Umbilical cord (tissue), 2 donors: ENCODE measurements at places on chromosomes 12 and 14.

DNA sequence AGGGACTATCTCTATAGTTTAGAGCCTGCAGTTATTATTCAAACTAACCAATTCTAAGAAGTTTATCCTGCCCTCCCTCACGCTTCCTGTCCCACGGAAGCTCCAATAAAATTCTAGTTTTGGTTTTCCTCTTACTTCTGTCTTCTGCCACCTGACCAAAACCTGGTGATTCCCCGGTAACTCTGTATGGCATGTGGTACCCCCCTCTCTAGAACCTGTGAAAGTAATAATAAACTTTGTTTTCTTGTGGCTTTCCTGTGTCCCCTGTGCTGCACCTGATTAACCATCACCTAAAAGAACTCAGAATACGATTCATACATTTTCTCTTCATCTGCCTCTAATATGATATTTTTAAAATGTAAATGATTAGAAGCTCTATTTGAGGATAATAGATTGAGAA lies 379.8 kb downstream of the APAF1 start:
- no peak for DNase-seq

DNA sequence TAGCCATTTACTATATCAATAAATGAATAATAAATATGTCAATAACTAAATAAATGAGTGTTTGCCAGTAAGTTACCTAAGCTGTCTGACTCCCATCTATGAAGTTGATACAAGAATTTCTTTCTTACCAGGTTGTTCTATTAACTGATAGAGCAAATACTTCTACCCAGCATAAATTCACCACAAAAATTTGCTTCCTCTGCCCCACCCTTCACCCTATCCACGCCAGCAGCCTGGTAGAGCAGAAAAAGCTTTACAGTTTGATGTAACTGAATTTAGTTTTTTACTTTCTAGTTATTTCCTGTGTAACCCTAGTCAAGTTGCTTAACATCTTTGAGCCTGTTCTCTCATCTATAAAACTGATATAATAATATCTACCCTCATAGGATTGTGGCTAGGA lies 94.9 kb upstream of the SLC16A7 start:
- no peak for DNase-seq

GRCh38 chr12:25264114-25264513 lies 13.4 kb upstream of the KRAS start:
- no peak for DNase-seq

- no peak for DNase-seq
Observed at GRCh38 chr12:96176575-96176974, 17.6 kb upstream of the ELK3 start.

- no peak for DNase-seq
Observed at GRCh38 chr12:2171672-2172426, 119.1 kb downstream of the CACNA1C start.

- DNase-seq = peak; percentile 38
Observed at GRCh38 chr12:28172434-28173030, 17.7 kb upstream of the CCDC91 start.

GRCh38 chr12:21559855-21560569 lies 33.9 kb downstream of the SPX start:
- no peak for DNase-seq

DNA sequence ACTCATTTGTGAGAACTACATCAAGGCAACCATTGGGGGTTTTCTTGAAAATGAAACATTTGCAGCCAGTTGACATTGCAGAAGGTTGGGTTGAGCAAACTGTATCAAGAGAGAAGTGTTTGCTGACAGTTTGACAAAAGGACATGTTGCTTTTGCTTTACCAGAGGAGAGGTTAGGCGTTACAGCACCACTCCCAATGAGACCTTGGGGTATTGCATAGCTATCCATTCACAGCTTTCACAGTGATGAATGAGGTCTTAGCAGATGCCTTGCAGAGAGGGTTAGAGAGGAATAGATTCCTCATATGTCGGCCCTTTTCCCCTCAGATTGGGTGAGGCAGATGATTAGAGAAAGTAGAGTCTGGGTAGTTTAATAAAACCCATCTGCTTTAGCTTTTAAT lies 988.9 kb upstream of the FLRT2 start:
- DNase-seq = no peak

DNA sequence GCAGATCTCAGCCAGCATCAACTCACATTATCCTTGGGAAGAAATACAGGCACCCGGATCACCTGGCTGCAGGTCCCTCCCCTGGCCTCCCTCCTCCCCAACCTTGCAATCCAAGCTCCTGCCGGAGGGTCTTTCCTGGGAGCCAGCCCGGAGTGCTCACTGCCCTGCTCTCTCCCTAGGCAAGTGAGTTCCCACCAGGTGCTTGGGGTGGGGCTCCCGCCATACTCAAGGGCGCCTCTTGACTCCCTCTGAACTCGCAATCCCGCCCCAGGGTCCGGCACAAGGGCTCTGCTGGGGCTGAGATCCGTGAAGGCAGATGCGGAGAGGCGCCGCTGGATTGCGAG lies 1.2 kb upstream of the CEP170B start:
- DNase-seq = no peak

DNA sequence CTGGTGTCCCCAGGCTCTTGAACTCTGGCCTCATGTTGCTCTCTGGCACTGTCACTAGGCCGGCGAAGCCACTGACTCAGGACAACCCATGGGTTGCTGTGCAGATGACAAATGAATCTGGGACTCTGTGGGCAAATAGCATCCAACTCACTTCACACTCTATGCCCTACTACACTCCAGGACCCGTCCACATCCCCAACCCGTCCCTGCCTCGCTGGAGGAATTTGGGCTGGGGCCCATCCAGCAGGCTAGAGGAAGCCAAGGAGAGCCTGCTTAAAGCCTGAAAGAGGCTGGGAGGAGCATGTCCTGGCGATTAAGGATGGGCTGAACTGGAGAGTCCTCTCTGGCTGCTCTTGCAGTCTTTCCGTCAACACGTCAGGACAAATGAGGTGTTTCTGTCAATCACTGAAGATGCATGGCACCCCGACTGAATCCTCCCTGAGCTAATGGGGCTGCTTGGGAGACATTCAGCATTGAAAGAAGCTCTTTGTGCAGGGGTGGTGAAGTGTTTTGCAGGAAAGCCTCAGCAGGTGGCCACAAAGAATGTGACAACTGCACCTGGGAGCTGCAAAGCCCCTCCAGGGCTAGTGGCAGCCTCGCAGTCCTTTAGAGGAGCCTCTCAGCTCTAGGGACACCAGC lies 71.7 kb downstream of the ANO2 start:
- no peak for DNase-seq

- peak; percentile 84 for DNase-seq
Observed at GRCh38 chr12:124938587-124938986, 24.1 kb upstream of the UBC start.

DNA sequence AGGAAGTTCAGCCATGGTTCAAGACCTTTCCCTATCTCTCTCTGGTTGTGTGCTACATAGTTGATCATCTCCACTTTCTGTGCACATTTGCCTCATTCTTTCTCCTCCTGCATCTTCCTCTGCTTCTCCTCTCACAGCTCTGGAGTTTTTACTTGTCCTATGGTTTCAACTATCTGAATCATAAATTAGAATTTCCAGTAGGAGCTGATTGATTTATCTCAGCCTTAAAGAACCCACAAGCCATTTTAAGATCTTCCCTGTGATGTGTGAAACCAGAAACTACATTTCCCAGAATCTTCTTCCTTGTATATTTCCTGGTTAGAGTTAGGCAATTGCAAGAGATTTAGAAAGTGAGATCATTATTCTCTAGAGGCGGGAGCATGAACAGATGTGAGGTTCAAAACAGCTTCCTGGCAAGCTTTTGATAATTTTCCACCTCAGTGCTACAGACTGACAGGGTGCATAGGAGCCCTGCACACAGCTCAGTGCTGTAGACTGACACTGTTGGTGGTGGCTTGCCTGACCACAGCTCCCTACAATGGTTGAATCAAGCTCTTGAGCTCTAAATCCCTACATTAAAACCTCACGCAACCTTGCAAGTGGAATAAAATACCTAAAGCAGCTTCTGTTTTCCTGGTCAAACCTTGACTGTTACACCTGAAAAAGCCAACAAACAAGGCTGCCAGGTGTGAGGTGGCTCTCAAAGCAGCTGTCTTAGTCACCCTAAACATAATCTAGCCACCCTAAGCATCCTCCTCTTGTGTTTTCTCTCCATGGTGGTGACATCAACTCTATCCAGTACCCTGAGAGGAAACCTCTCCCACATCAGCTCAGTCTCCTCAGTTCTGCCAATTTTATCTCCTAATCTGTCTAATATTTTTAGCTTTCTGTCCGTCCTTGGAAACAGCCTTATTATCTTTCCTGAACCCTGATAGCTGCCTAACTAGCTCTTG lies 21.5 kb upstream of the IFNG start:
- DNase-seq = peak; percentile 66

- DNase-seq = no peak
Observed at GRCh38 chr12:55679691-55680090, 28.0 kb downstream of the ITGA7 start.

GRCh38 chr14:36654794-36655381 lies 6.8 kb upstream of the PAX9 start:
- DNase-seq = no peak

DNA sequence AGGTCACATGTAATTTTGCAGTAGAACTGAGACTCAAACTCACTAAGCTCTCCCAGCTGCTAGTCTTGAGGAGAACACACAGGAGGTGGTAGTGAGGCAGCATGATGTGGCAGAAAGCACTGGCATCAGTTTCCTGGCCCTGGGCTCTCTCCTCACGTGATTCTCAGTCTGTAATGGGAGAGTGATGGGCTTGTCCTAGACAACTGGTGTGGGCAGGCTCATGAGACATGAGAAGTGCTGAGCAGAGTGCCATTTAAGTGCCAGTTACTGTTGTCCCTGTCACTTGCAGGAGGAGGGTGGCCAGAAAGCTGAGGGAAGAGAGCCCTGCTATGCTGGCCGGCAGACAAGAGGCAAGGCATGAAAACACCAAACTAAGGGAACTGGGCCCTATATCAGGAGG lies 48.5 kb upstream of the OVCH1 start:
- DNase-seq = no peak

- DNase-seq = no peak
Observed at GRCh38 chr14:23421594-23421993, 13.5 kb upstream of the MYH6 start.

GRCh38 chr12:104355630-104356029 lies 52.1 kb downstream of the EID3 start:
- no peak for DNase-seq

DNA sequence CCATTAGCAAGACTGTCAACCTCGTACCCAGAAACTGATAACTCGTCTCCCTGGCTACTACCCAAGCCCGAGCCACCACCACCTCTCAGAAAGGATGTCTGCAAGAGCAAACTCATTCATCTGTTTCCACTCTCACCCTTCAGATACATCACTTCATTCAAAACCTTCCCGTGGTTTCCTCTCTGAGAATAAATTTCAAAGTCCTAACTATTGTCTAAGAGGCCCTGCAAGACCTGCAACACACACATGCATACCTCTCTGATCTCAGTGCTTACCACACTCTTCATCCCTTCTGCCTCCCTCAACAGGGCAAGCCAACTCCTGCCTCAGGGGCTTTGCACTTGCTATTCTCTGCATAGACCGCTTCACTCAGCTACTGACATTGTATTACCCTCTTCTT lies 40.6 kb downstream of the PPP1R13B start:
- DNase-seq = no peak

- no peak for DNase-seq
Observed at GRCh38 chr12:38907201-38907923, 2.0 kb upstream of the CPNE8 start.
